ENCODE measurements at places on chromosomes 5 and 9. TPM values are rescaled to one million over a fixed set of nuclear protein-coding genes. Genes with fewer than 3 reads are reported as not detected.

The ZNG1F gene
- 12.6 TPM for total RNA-seq

The ENC1 gene
- total RNA-seq, result 3.2 TPM

The FBXL7 gene
- not detected for total RNA-seq

The PLPPR1 gene
- not detected for total RNA-seq

The ADAMTS19 gene
- total RNA-seq, result not detected

DNA sequence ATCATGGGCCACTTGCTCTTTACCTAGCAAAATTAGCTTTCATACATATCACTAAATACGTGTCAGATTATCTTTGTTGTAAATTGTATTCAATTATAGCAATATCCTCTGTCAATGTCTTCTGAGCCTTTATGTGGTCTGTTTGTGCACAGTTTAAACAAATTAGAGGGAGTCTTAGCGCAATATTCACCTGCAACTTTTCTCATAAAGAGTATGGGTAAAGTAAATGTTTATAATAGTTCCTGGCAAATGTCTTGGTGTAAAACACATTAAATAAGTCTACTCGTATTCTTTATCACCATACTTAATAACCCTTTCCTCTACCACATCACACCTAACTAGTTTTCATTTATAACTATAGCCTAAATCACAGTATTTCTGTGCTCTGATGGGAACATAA, 169.0 kb downstream of the PCSK1 start:
- DNase-seq, result no peak

GRCh38 chr9:76607730-76608436, 148.9 kb downstream of the GCNT1 start:
- no peak for DNase-seq

DNA sequence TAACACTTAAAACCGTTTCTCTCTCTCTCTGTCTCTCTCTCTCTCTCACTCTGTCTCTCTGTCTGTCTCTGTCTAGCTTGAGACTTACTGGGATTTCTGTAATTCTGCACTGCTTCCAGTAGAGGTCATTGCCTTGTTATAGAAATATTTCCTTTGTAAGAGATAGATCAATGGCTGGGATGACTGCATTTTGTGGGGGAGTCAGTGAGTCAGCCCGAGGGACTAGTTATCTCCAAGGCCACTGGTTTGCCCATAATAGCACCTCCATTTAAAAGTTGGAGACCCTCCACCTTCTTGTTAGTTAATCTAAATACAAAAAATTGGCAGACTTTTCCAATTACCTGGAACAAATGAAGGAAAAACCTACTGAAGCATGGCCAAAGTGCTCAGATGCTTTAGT, 547.2 kb downstream of the LRRC70 start:
- no peak for DNase-seq

DNA sequence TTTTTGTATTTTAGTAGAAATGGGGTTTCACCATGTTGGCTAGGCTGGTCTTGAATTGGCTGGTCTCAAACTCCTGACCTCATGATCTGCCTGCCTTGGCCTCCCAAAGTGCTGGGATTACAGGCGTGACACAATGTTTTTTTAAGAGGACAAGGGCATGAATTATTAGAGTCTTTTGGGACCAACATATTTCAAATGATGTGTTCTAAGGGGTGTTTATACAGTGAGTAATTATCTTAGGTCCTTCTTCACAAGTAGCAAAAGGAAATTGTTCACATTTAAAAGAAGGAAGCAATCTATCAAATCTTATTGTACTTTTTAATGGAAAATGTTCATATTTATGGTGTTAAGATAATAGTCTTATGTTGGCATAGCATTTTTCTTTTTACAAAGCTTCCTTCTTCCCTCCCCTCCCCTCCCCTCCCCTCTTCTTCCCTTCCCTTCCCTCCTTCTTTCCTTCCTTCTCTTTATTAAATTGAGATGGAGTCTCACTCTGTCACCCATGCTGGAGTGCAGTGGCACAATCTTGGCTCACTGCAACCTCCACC, 6.7 kb downstream of the GNG10 start:
- DNase-seq, result no peak

DNA sequence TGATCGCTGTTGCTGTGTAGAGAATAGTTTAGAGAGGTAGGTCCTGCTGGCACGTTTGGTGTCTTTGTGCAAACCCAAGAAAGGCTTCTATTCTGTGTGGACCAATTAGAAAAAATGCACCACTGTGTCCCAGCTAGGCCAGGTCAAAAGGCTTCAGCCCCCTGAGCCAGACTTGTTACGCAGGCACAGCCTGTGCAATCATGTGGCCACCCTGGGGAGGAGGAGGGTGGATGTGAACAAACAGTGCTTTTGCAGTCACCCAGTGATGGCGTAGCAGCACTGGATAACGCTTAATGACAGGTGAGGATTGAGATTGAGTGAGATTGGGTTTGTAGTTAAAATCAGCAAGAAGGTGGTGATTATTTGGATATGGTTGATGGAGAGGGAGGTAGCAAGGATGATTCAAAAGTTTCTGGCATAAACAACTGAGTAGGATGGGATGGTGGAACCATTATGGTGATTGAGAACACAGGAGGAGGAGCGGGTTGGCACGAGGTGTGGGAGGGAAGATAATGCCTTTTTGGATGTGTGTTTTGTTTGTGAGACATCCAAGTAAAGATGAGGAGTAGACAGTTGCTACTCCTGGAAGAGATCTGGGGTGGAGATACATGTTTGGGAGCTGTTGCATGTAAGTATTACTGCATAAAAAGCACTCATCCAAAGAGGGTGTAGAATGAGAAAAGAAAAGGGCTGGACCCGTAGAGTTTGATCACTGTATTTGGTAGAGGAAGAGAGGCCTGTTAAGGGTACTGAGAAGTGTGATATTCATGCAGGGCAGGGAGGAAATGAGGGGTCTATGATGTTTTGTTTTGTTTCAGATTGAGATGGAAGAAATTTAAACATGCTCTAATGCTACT, 6.7 kb downstream of the GCNT1 start:
- DNase-seq, result no peak

DNA sequence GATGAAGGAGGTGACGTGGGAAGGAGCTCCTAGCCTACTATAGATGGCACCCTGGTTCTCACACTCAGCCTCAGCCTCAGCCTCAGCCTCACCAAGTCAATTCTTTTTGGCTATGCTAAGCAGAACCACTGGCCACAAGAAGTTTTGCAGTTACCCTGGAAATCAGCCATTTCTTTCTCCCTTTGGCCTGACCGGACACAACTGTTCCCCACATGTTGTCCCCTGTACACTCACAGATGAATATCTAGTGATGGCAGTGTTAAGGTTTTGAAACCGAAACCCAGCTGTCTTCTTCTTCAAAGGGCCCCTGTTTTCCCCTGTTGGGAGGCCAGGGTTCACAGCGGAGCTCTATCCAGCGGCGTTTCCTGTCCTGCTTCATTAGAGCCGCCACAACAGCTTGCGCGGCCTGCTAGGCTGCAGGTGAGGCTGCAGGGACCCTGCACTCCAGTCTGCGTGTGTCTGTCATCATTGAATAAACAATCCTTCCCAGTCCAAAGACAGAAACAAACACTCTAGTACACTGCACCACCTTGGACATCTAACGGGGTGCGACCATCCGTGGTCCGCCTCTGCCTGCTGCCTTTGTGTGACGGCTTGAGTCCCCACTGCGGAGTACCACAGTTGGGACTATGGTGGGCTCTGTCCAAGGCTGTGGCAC, 250.5 kb downstream of the DENND1A start:
- no peak for DNase-seq

DNA sequence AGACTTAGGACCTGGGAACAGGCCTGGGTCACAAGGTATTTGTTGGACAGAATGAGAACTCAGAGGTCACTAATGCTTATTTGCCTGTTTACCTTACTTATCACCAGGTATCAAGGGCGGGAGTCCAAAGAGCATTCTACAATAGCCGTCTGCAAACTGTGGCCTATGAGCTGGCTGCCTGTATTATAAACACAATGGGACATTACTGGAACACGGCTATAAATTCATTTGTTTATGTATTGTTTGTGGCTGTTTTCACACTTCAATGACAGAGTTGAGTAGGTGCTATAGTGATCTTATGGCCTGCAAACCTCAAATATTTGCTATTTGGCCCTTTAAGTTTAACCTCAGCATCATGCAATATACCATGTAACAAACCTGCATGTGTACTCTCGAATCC, 76.6 kb upstream of the ASTN2 start:
- no peak for DNase-seq

GRCh38 chr9:121972501-121972981, 120.6 kb downstream of the TTLL11 start:
- DNase-seq, result no peak

DNA sequence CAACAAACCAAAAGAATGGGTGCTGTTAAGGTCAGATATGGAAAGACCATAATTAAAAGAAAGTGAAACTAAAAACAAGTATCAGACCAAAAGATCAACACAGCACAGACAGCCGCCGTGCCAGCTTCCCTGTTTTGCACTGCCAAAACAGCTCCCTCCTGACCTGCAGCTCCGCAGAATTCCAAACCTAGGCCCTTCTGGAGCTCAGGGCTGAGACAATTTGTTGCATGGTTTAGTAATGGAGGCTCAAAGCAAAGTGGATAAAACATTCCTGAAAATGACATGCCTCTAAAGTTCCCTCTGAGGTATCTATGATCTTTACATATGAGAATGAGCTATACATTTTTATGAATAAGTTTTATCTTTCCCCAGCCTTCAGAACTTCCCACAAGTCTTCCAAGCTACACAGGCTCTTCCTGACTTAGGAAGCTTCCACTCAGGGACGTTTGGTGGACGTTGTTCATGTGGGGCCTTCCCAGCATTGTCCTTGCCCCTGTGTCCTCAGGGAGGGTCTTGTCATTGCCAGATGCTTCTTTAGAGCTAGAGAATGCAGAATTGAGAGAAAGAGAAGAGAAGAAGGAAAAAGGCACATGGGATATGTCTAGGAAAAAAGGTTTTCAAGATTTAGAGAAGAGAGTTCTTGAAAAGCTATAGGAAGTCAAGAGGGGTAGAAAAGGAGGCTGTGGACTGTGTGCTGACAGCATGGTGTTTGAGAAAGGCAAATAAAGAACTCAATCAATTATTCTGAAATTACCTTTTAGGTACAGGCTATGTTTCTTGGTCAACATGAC, 28.4 kb upstream of the SSBP2 start:
- DNase-seq, result peak; percentile 16

- DNase-seq, result no peak
Observed at GRCh38 chr5:171968531-171968930, 37.9 kb downstream of the FBXW11 start.

DNA sequence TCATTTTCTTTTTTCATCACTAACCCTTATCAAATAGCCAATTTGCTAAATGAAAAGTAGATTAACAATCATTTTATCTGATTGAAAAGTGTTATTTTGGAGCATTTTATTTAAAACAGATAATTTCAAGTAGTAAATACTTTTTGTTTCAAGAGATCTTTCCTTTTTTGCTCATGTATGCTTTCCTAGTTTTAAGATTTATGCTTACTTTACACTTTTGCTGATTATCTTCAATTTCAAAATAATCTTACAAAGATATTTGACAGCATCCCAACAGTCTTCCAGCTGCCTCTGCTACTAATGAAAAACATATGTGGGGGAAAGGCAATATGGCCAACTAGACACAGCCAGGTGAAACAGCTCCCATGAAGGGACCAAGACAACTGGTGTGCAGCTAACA, 1027.3 kb upstream of the CDH9 start:
- DNase-seq, result no peak

- no peak for DNase-seq
Observed at GRCh38 chr9:88998503-88998902, 7.2 kb downstream of the S1PR3 start.

- no peak for DNase-seq
Observed at GRCh38 chr9:87672586-87672985, 53.3 kb upstream of the CTSL start.

DNA sequence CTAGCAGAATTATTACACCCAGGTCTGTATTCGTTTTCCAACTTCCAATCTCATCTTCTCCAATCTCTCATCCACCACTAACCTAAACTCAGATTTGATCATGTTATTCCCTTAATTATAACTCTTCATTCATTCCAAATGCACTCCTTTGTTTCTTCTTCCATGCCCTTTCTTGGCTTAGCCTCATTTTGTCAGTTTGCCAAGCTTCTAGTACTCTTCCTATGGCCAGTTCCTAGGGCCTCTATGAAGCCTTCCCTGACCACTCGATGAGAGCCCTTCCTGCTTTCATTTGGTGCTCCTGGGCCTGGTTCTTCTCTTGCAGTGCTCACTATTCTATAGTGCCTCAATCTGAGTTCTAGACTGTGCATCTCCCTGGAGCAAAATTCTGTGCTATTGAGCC, 5.8 kb downstream of the FAM219A start:
- no peak for DNase-seq

GRCh38 chr9:22457448-22457847, 10.8 kb downstream of the DMRTA1 start:
- no peak for DNase-seq

DNA sequence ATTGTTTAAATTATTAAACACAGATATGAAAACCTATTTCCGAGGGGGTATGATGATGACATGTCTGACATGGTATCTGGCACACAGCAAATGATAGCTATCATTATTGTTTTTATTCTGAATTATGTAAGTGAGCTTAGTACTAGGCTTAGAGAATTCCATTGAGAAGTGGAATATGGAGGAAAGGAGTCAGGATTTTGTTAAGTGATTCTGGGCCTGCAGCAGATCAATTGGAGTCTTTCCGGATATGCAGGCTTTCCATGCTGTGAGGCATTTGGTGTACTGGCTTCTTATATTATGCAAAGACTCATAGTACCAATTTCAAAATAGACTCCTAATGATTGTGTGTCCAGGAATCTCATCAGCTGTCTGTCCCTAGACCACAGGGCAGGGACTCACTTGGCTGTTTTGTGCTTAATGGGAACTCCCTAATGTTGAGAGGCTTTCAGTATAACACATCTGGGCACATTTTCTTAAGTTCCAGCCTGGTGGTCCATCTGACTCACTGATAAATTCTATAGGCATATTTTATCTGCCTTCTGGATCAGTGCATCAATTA, 180.0 kb upstream of the KLF9 start:
- DNase-seq, result no peak

DNA sequence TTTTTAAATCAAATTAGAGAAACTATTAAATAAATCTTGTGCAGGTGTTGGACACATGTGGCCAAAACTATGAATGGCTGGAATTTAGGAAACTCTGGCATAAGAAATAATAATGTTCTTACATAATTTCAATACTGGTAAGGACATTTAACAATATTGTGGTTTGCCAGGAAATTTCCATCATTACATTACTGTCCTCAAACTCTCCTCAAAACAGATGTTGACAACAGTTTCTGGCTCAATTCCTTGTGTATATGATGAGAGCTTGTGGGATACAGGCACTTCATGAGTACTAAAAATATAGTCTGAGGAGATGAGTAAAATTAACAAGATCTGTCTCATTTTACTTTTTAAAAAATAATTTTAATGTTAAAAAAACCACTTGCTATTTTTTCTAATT, 27.9 kb downstream of the MCTP1 start:
- no peak for DNase-seq

Measured in activated T-helper 1 cell treated with anti-CD3 and anti-CD28 coated beads, Interleukin-12 subunit alpha, Interleukin-12 subunit beta, Interleukin-2, Interleukin-4 antibody, amounts not matched to agents 30 ng/mL and 10 ng/mL and 1 ng/mL, durations not matched to agents 14 hours and 24 hours and 36 hours (primary cell).